ENCODE measurements at places on chromosomes 2 and 18.

DNA sequence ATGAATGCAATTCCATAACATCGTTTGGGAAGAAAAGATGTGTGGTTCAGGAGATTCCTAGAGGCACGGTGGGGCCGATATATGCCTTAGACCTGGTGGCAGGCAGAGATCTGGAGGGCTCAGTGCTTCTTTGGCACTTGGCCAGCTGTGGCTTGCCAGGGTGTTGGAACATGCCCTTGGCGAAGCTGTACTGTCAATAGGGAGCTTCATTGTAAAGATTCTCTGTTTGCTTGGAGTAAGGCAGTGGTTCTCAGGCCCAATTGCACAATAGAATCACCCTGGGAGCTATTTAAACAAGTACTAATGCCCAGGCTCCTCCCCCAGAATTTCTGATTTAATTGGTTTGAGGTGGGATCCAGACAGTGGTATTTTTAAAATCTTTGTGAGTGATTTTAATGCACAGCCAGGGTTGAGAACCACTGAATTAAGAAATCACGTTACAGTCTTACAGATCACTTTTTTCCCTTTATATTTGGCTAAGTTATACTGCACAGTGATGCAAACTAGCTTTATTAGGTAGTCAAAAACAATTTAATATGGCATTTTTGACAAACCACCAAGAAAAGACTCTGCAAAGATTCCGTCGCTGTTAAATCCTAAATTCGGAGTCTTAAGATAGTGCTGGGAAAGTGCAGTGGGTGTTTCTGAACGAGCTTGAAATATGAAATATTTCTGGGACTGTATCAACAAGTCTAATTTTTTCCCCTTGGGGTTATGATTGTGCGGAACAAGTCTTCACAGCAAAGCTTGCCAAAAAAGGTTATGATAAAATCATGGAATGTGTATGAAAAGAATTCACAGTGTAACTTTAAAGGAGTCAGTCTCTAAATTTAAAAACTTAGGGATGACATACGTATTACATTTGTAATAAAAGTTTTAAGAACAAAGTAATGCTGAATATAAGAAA lies 78.0 kb downstream of the CRIM1 start:
- no peak for DNase-seq

DNA sequence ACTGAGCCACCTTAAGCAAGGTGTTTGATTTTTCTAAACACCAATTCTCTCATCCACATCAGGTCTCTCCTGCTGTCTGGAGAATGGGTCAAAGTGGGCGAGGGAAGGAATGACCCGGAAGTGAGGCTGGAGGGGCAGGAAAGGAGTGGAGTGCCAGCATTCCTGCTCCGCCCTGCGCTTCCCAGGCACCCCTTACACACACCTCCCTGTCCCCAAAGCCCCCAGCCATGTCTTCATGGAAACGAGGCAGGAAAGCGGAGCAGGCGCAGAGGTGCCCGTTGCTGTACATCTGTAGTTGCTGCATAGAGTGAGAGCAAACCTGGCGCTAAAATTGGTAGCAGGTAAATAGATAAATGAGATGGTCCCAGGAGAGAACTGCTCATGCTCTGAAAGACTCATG lies 27.2 kb upstream of the NT5DC4 start:
- DNase-seq = no peak

- DNase-seq = no peak
Observed at GRCh38 chr2:71786291-71787107, 333.1 kb downstream of the DYSF start.

GRCh38 chr2:235286622-235287374 lies 207.0 kb upstream of the AGAP1 start:
- no peak for DNase-seq

DNA sequence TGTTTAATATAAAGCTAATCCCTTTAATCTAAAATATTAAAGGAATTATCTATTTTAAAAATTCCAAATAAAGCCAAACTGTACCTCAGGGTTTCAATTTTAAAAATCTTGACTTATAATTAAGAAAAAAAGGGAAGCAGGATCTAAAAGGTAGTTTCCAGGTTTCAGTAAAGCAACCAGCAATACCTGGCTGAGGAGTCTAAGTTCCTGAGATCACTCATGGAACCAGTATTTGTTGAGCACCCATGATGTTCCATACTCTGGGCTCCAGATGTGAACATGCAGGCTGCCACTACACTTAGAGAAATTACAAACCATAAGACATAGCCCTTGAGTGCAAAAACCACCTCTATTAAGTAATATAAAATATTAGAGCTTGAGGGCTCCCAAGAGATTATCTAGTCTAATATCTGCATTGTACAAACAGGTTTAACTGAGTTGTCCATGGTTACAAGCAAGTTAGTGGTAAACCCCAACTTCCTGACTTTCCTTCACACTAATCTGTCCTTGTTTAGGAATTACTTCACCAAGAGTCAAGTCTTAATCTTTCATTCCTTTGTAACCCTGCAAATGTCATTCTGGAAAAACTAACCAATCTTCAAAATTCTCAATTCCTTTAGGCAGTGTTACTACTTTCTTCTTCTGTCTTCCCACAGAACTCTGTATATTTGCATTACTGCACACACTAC lies 49.2 kb downstream of the CLASP1 start:
- no peak for DNase-seq

- DNase-seq = no peak
Observed at GRCh38 chr2:189024901-189025618, 50.9 kb downstream of the COL3A1 start.

- DNase-seq = no peak
Observed at GRCh38 chr18:7336623-7337022, 105.7 kb downstream of the LRRC30 start.

DNA sequence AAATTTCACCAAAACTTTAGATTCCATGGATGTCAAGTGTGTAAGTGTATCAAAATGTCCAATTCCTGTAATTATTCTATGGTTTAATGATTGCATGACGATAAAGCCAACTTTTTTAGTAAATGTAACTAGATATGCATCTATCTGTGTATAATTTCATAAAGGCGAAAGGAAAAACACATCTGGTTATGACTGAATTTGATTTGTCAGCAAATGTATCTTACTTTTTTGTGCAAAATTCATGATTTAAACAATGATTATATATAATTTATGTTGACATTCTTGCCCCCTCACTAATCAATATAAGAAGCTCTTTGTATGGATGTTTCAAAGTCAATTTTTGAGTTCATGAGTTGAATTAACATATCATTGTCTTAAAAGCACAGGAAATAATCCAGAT lies 138.5 kb downstream of the KCNJ3 start:
- DNase-seq = no peak
